COLO829 (cell line): ENCODE measurements at places on chromosomes 4 and X.
A peak's percentile ranks its signal among the peaks of the same experiment; 100 is the strongest.

DNA sequence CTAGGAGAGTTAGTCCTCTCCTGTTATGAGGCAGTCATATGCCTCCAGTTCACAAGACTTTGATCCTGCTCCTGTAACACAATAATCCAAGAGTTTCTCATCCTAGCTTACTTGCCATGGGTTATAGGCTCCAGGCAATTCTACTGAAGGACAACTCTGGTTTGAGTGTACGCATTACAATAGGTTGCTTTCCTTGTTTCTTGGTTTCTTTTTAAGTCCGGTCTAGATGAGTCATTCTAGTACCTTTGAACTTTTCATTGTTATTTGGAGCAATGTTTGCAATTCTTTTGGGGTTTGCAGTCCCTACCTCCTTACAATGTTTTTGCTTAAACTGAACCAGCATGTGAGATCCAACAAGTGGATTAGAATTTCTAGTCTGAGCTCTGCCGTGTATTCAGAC lies 109.1 kb downstream of the ANAPC4 start:
- no peak for DNase-seq

DNA sequence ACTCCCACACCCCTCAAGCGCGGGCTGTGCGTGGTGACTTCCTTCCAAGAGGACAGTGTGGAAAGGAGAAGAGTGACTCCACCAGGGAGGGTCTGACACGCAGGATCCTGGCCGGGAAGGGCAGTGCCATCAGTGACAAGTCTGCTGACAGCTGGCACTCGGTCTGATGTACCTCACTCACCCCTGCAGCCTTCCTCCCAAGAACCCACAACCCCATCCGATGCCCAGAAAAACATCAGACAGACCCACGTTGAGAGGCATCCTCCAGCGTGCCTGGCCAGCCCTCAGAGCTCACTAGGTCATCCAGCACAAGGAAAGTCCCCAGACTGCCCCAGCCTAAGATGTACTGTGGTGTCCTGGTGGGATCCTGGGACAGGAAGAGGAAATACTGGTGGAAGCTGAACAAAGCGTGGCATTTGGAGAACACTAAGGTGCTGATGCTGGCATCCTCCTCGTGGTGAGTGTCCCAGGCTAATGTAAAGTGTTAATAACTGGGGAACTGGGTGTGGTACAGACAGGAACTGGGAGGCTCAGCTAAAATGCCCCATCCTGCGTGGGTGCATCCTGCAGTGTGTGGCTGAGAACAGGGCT lies 200.0 kb upstream of the PSAPL1 start:
- no peak for DNase-seq

DNA sequence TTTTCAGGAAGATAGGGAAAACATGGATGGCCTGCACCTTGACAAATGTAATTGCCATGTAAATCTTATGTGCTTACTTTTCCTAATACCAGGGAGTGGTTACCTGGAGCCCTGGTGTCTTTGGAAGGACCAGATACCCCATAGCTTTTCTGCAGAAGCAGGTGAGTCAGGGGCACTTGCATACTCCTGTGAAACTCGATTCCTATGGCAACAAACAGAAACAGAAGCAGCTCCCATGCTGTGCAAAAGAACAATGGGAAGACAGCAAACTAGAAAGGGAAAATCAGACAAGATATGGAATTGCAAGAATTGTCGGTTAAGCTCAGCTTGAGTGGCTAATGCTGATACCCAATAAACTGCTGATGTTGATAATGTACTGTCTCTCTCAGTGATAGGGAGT lies 117.4 kb upstream of the AFF2 start:
- DNase-seq, result no peak

DNA sequence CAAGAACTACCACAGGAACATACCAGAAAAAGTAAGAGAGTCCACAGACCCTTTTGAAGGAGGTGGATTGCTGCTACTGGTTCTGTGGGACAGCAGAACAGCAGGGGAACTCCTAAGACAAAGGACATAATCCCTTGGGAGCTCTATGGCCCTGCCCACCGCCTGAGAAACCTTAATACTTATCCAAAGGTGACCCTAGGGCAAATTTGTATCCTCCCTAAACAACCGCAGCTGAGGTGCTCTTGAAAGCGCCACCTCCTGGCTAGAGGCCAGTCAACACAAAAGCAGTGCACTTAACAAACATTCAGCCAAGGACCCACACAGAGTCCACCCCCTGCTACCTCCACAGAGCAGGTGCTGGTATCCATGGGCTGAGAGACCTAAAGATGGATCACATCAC lies 136.8 kb downstream of the ADAM29 start:
- DNase-seq, result no peak

DNA sequence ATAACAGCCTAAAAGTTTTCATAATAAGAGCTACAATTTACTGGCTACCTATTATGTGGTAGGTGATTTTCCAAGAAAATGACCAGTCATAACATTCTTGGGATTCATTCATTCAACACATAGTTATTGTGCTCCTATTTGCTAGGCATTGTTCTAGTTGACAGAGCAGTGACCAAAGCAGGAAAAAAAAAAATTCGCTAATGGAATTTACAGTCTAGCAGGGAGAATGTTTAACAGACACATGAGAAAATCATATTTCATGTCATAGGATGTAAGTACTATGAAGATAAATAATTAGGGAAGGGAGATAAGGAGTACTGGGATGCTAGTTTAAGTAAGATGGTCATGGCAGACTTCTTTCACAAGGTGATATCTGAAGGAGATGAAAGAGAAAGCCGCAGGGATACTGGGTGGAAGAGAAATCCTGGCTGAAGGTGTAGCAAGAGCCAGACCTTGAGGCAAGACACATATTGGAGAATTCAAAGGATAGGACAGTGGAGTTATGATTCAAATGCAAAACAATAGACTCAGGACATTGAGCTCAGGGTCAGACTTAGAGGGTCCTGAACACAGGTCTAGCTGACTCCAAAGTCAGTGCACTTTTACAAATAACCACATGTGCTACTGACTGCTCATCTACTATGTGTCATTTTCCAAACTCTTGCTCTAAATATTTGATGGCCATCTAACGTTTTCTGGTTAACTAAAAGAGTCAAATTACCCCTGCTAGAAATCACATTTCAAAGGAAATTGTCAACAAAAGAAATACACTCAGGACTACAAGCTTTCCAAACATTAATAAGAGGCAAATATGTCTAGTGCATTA lies 20.4 kb downstream of the SPCS3 start:
- no peak for DNase-seq

DNA sequence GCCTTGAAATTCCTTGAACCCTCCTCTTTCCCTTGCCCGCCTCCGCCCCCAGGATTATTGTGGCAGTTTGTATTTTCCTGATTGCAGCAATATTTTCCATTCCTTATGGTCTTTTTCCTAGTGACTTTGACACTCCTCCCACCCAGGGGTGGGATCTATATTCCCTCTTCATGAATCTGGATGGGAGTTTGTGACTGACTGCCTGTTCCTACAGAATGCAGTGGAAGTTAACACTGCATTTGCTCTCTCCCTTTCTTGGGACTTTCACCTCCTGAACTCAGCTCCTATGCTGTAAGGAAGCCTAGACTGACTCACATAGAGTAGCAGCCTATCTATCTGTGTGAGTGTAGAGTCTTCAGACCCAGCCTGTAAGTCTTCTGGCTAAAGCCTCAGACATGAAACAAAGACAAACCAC lies 2.2 kb downstream of the FUNDC2 start:
- DNase-seq, result no peak

- DNase-seq, result no peak
Measured at GRCh38 chrX:11792461-11793421, 34.7 kb downstream of the MSL3 start.

DNA sequence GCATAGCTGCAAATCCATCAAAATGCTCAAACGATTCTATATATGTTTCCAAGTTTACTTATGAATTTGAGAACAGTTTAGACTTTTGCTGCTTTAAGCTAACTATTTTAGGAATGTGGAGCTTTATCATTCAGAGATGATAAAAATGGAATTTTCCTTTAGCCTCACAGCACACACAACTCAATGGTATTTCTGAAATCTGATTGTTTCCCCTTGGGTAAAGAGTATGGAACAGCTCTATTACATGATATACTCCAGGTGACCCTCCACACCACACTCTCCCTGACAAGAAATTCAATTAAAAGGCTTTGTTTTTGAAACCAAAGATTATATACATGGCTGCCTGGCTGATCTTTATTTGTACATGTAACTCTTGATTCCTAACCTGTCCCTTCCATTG lies 120.0 kb downstream of the LUZP4 start:
- no peak for DNase-seq

GRCh38 chr4:39613093-39613656 lies 25.5 kb downstream of the SMIM14 start:
- DNase-seq, result no peak

DNA sequence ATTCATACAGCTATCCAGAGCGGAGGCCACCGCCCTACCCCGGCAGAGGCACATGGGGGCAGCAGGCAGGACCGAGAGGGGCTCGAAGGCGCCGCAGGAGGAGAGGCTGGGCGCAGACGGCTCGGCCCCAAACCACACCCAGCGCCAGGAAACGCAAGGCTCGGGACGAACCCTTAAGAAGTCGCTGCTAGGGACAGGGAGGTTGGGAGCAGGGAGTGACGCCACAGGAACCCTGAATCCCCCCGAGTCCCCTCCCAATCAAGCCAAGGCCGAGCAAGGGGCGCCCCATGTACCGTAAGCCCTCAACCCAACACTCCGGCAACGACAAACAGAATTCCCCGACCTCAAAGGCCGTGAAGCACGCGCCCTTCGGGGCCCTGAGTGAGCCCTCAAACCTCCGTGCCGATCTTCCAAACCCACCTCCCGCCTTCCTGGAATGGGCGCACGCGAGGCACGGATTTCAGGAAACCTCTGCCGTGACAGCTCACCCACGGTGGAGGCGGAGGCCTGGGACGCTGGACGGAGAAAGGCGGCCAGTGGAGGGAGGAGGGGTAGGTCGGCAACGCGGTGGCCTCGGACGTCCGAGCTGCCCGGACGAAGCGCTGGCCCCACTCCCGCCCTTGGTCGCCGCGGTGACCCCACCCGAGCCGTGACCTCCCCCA lies 1.8 kb downstream of the ZFYVE28 start:
- DNase-seq, result no peak

- no peak for DNase-seq
Measured at GRCh38 chrX:42098900-42099299, 175.5 kb upstream of the CASK start.

DNA sequence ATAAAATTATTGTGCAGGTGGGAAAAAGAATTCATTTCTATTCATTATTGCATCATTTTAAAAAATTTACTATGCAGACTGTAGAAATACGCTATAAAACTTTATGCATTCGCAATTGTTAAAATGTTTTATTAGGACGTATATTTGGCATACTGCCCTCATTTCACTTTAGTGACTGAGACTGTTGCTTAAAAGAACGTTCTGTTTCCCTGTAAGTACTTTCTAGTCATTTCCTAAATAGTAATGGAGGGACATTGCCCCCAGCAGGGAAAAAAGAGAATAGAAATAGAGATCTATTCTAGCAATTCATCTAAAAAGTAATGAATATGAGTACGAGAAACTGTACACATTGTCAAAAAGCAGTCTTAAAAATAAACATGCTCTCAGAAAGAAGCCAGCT lies 1295.8 kb upstream of the TENM3 start:
- DNase-seq, result no peak

GRCh38 chrX:153686711-153687110 lies 1.0 kb upstream of the SLC6A8 start:
- no peak for DNase-seq

DNA sequence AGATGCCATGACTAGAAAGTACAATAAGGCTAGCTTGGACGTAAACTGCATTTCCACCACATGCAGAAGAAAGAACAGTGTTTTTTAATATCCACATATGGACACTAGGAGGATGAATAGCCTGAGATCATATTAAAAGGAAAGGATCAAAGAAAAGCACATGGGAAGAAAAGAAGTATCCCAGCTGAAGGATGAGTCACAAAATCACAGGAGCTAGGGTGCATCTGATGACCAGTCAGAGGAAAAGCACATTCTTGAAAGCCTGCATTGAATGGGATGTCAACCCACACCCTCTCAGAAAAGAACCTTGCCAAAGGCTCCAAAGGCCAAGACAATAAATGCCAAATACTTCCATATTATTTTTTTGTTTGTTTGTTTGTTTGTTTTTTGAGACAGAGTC lies 56.8 kb upstream of the PRDX4 start:
- DNase-seq, result peak; percentile 90

DNA sequence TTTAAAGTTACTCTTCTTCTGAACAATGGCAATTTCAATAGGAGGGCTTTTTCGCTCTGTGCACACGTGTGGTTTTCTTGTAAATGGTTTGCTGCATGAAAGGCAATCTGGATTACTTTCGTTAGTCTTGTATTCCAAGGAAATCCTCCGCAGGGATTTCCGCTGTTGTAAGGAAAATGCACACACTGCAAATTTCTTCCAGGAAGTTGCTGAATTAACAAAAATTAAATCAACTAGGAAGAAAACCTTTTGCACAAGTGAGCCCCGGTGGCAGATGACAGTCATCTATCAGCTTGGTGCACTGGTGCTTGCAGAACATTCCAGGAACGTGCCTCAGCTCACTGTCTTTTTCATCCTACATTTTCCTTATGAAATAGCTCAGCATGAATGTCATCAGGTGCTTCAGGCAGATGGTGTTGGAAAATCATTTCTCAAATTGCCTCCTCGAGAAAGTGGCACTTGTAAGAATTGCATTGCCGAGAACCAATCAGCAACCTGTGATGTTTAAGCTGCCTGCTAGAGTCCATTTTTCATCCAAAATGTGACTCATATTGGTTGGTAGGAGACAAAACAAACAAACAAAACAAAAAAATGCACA lies 272.4 kb upstream of the VCX start:
- no peak for DNase-seq

- peak; percentile 29 for DNase-seq
Measured at GRCh38 chr4:105605493-105605892, 53.1 kb downstream of the ARHGEF38 start.

DNA sequence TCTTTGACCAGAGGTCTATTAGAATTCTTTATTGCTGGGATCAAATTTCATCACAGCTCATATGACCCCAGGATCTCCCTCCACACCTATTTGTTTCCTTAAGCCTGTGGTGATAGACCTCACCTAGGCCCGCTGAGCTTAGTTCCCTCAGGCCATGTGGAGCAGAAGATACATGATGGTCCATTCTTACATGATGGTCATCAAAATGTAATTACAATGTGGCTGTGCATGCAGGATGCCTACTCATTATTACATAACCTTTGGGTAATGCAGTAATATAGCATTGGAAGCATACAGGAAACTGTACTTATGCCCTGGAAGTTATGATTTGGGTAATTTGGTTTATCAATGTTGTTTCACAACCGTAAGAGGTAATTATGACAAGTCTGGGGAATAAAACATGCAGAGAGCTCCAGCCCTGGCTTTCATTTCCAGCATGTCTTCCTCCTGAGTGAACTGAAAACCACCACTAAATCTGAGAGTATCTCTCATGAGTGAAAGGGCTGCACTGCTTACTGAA lies 67.0 kb upstream of the AGA start:
- no peak for DNase-seq

GRCh38 chr4:14562901-14563300 lies 439.4 kb upstream of the CPEB2 start:
- DNase-seq, result no peak

- no peak for DNase-seq
Measured at GRCh38 chrX:37425370-37425769, 76.2 kb downstream of the PRRG1 start.

DNA sequence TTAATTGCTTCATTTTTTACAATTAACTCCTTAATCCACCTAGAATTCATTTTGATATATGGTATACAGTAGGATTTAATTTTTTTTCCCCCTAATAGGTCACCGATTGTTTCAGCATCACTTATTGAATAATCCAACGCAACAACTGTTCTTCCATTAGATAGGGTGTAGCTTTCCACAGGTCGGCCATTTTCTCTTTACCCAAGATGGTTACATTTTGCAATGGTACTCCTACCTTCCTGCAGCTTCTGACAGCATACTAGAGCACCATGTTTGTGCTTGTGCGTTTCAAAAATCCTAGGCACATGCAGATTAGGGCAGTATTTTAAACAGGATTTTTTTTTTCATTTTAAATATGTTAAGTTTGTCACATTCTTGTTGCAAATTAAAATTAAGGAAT lies 2.3 kb downstream of the LINC00632 start:
- DNase-seq, result no peak
